ENCODE measurements at places on chromosomes 6 and 20. TPM values are rescaled to one million over a fixed set of nuclear protein-coding genes. Genes with fewer than 3 reads are reported as not detected.

GRCh38 chr20:4828830-4829513 lies 107.3 kb downstream of the PRND start:
- H3K27ac ChIP-seq: peak overlapping the region; percentile 63
- DNase-seq: no peak
- no peaks in the 10 kb centered on the region for H3K36me3 ChIP-seq
- peaks cover 8% of the 10 kb centered on the region for H3K4me1 ChIP-seq

GRCh38 chr6:133503336-133503729 lies 262.2 kb downstream of the EYA4 start:
- no peaks in the 10 kb centered on the region for H3K4me1 ChIP-seq
- no peaks in the 10 kb centered on the region for H3K27me3 ChIP-seq
- DNase-seq: no peak
- no peak overlapping the region for H3K4me3 ChIP-seq

GRCh38 chr6:98942263-98942803 lies 5.4 kb downstream of the FBXL4 start:
- no peaks in the 10 kb centered on the region for H3K36me3 ChIP-seq
- no peak overlapping the region for H3K4me3 ChIP-seq
- H3K4me1 ChIP-seq: peaks cover 27% of the 10 kb centered on the region
- no peak overlapping the region for H3K27ac ChIP-seq
- no peaks in the 10 kb centered on the region for H3K27me3 ChIP-seq
- no peak for DNase-seq

GRCh38 chr6:140462453-140463311 lies 1088.2 kb upstream of the CITED2 start:
- H3K4me1 ChIP-seq: peaks cover 17% of the 10 kb centered on the region
- no peaks in the 10 kb centered on the region for H3K36me3 ChIP-seq
- H3K4me3 ChIP-seq: no peak overlapping the region
- peak overlapping the region; percentile 77 for H3K27ac ChIP-seq

GRCh38 chr6:38024908-38025307 lies 205.4 kb downstream of the ZFAND3 start:
- H3K27ac ChIP-seq: no peak overlapping the region
- no peaks in the 10 kb centered on the region for H3K27me3 ChIP-seq
- no peak overlapping the region for H3K4me3 ChIP-seq
- peaks cover 12% of the 10 kb centered on the region for H3K4me1 ChIP-seq
- no peaks in the 10 kb centered on the region for H3K36me3 ChIP-seq

GRCh38 chr20:34512955-34513419 lies 3.2 kb upstream of the DYNLRB1 start:
- H3K27ac ChIP-seq: no peak overlapping the region
- no peak for DNase-seq
- no peak overlapping the region for H3K4me3 ChIP-seq
- H3K36me3 ChIP-seq: peaks cover 18% of the 10 kb centered on the region
- peaks cover 11% of the 10 kb centered on the region for H3K4me1 ChIP-seq
- no peaks in the 10 kb centered on the region for H3K27me3 ChIP-seq

- no peak overlapping the region for H3K4me3 ChIP-seq
- H3K36me3 ChIP-seq: no peaks in the 10 kb centered on the region
- no peak overlapping the region for H3K27ac ChIP-seq
- H3K4me1 ChIP-seq: peaks cover 17% of the 10 kb centered on the region
- no peak for DNase-seq
These were observed 31.8 kb downstream of the SLX4IP start for GRCh38 chr20:10466855-10467254.

GRCh38 chr6:108559884-108560462 lies 744 bp upstream of the FOXO3 start:
- H3K36me3 ChIP-seq: no peaks in the 10 kb centered on the region
- H3K4me1 ChIP-seq: peaks cover 44% of the 10 kb centered on the region
- no peaks in the 10 kb centered on the region for H3K27me3 ChIP-seq
- H3K27ac ChIP-seq: peak overlapping the region; percentile 99
- DNase-seq: no peak

TAF11 gene
- total RNA-seq: 18.1 TPM

SLC17A9 gene
- 15.2 TPM for total RNA-seq
